ENCODE measurements at places on chromosomes 6 and 20. TPM values are rescaled to one million over a fixed set of nuclear protein-coding genes. Genes with fewer than 3 reads are reported as not detected.
A peak's percentile ranks its signal among the peaks of the same experiment; 100 is the strongest.

DNA sequence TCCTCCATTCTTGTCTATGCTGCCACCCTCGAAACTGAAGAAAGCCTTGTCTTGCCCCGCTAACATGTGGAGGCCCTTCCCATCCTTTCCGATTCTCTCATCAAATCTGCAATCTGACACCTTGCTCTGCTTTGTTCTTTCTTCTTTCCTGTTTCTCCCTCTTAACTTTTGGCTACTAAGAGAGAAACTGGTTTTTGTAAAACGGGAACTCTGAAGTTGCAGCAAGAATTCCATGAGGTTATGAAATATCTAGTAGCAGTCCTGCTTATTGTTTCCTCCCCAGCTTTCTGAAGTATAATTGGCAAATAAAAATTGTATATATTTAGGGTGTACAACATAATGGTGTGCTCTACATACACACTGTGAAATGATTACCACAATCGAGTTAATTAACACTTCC lies 80.2 kb downstream of the MAP7 start:
- DNase-seq: no peak

- no peak for DNase-seq
Observed at GRCh38 chr20:35502352-35502751, 27.1 kb downstream of the C20orf173 start.

GRCh38 chr6:143581835-143582480 lies 70.4 kb upstream of the FUCA2 start:
- no peak for DNase-seq

DNA sequence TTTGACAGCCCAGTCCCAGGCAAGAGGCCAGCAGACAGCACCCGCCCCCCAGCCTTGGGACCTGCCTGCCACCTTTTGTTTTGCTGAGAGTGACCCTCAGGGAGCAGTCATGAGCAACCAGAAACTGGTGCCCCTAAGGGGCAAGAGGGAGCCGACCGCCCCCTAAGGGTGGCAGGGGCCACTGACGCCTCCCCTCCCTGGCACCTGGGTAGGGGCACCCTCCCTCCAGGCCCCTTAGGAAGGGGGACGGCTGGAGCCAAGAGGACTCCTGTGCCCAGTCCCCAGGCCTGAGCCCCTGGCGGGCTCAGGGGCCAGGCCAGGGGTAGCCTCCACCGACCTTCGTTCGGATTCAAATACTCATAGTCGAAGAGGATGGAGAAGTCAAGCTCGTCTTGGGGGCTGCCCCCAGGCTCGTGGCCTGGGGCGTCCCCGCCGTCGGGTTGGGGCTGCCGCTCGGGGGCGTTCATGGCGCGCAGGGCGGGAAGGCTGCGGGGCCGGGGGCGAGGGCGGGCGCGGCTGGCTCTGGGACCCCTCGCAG lies 417 bp downstream of the NFATC2 start:
- peak; percentile 70 for DNase-seq

GRCh38 chr6:150004101-150004782 lies 21.1 kb downstream of the RAET1L start:
- peak; percentile 58 for DNase-seq

DNA sequence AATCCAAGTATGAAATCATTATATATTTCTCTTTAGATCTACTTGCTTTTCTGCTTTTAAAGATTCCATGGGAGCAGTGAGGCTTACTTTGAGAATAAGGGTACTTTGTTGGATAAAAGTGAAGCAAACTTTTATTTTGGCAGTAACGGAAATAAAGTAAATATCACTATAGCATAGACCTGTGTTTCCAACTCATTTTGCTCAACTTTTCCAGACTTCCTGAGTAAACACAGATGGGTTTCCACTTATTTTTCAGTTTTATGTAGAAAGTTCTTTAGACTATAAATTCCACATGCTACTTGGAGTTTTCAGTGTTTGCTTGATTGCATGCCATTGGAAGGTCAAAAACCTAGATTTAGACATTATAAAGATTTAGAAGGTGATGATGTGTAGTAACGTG lies 6.2 kb downstream of the STX16 start:
- DNase-seq: no peak

DNA sequence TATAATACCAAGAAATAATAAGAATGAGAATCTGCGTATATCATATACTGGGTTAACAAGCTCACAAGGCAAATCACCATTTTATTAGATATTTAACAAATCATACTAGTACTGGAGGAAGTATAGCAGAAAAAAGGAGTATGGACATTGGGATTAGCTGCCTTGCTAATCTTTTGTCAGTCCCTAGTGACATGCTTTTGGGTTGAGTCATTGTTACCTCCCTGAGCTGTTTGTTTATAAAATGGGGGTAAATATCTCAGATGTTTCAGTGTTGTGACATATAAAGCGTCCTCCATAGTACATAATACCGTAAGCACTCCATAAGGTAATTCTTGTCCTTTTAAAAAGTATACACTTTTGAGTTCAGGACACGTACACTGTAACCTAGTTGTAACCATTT lies 107.0 kb downstream of the ESR1 start:
- DNase-seq: no peak

DNA sequence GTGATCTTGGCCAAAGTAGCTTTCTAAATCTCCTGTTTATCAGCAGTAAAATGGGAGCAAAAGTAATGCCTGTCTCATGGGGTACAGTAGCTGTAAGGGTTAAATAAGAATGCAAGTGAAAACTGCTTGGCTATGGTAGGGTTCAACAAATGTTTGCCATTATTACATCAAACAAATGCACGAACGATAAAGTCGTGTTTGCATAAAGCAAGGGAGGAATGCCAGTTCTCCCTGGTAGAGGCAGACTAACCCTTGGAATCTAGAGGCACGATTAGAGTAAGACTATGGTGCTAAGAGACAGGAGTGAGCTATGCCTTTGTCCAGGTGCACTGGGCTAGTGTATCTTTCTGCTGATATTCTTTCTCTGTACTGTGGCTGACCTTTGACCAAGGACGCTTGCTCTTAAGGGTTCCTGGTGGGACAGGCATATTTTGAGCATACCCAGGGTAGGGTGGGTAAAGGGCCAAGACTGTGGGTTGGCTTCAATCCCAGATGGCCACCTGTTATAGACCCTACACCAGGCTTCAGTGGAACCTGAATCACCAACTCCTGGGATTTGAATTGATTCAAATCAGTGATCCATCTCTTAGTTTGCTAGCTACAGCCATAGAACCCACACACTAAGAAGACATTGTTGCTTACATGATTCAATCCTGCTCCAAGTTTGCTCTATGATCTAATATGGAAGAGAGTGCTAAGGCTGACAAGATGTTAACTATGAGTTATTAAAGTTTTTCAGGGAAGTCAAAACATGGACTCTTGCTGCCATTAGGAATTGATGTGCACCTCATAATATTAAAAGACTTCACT lies 139.9 kb downstream of the CCDC170 start:
- DNase-seq: no peak

CNR1 gene
- not detected for total RNA-seq

UCKL1 gene
- total RNA-seq: 27.6 TPM

VIP gene
- total RNA-seq: not detected
